ENCODE measurements at places on chromosomes 7 and 10.

DNA sequence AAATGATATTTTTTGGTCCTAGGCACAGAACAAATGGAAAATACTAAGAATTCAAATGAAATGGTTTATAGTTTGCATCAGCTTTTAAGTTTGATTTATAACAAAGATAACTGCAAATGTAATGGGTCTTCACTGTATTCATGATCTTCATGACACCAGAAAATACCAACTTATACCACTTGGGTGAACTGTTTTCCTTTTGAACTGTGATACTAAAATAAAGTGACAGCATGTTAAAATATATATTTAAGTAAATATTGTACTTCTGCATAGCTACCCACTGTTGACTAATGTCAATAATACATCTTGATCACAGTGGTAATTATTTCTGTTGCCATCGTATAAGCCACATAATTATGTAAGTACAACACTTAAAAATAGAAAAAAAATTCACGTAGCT, 442.0 kb upstream of the ANKRD30A start:
- no peak for DNase-seq

DNA sequence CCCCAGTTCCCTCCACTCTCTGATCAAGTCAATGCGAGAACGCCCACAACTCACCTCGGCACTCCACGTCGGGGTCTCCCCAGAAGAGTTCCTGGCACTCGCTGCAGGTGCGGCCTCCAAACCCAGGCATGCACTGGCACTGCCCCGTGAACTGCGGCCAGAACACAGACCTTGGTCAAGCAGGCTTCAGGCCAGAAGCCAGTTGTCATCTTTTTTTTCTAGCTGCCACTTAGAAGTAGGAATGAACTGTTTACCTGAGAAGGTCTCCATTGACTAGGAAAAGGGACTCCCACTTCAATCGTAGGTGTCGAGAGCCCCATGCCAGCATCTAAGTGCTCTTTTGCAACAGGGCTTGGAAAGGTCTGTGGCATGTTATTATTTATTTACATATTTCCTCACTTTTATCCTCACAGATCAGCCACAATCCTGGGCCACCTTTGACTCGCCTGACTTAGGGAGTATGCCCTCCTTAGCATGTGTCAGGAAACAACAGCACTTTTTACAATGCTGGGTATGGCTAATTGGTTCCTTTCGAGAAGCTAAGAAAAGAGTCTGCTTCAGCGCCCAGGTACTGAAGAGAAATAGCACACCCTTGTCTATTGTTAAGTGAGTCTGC, 51.7 kb downstream of the LAMB1 start:
- no peak for DNase-seq

DNA sequence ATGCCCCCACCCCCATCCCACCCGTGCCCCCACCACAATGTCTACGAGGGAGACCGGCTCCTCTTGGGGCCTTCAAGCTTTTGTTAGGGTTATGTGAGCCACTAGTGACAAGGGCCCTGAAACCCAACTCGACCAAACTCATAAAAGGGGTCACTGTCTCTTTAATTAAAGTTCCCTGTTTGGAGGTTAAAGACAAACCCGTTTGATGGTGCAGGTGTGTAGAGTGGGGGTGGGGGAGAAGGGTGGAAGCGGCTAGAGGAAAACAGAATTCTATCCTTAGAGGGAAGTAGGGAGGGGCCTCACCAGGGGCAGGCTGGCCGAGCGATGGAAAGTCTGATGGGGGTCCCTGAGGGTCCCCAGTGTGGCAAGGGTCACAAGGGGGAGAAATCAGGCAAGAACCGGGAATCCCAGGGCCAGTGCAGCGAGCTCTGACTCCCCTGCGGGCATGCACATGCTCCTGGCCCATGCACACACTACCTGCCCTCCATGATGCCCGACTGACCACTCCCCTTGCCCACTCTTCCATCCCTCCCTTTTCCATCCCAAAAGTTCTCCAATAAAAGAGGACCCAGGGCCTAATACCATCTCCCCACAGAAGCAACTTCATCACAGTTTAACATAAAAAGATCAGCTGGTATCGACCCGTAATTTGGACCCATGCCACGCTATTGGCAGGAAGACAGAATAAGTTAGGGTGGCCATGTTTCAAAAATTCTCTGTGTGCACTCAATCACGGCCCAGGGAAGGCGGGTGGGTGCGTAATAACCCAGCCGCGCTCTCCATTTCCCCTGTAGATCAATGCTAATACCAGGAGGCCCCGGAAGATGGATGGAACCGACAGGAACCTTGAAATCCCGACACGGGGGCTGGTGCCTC, 35.9 kb upstream of the SLF2 start:
- no peak for DNase-seq

DNA sequence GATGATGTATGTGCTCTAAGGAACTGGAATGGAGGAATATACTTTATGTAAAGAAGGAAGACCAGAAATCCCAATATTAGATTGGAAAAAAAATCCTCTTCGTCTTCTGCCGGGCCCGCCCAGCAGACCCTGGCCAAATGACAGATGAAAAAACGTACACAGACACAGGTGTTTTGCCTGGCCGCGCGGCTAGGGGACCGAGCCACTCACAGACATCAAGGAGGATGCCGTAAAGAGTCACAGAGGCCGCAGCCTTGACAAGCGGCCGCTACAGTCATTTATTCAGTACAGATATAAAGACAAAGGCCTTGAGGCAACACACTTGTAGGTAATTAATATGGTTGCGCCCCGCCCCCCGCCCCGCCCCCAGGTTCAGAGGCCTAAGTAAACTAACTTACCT, 594.1 kb downstream of the GRM8 start:
- no peak for DNase-seq

DNA sequence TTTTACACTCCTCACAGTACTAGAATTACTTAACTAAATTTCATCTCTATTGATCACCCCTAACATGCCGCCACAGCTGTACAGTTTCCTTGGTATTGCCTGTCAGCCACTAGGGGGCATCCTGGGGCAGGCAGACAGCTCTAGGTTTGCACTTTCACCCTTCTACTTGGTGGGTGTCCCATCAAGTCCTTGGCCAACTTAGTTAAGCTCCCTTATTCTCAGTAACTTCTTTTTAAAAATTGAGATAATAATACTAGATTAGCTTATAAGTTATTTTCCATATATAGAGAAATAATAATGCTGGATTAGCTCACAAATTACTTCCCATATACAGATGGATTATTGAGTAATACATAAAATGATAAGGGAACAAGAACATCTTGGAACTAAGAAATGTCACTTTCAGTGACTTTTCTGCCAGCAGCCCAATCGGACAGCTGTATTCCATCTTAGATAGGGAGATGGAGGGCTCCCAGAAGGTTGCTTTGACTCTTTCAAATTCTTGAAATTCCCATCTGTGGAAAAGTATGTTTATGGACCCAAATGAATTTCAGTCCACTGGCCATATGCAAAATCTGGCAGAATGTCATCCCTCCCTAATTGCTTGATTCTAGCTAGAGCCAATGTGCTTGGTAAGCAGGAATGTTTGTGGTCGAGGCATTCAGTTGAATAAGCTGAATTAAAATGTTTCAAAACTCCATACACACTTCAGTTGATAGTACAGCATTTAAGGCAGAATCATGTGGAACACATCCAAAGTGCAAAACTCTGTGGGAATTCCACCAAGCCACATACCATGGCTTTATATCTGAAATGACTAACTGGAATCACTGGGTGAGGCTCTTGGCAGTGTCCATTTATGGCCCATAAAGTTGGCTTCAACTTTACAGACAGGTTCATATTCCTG, 309.7 kb downstream of the CSTF2T start:
- DNase-seq, result peak; percentile 9

DNA sequence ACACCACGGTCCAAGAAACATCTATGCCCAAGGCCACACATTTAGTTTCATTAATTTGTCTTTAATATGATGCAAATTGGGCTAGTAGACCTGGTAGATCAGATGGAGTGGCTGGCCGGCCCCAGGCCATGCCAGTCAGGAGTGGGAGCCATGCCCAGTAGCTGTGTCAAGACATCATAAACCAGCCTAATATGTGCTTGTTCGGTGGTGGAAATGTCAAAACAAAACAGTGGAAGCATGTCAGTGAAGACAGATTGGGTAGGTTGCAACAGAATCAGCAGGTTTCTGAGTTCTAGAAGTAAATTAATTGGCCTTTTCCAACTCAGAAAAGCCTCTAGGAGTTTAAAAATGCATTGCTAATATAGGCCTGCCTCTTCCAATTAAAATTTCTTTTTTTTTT, 124.7 kb downstream of the NRP1 start:
- DNase-seq, result no peak

DNA sequence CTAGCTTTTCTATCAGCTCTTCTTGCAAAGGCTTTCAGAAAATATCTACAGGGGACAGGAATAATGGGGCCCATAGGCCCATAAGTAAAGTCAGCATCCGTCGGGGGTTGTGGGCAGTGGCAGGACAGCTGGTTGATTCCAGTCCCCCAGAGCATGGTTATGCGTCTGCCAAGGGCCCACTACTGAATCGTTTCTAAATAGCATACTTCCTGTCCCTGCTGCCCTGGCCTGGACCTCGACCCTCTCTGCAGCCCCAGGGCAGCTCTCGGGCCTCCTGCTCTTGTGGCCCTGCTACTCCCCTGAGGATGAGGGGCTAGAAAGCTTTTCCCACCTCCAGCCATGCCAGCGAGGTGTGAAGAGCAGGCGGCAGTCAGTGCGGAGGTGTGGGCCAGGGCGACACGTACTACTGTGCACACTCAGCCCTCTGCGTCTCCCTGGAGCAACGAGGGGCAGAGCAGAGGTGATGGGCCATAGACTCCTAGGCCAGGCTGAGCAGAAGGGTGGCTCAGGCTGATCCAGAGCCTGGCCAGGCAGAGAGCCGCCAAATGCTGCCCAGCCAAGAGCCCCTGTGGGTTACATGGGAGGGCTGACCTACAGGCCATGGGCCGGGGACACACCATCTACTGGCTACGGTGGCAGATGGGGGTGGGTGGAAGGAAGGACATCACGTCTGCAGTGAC, 4.7 kb upstream of the OPN4 start:
- no peak for DNase-seq

DNA sequence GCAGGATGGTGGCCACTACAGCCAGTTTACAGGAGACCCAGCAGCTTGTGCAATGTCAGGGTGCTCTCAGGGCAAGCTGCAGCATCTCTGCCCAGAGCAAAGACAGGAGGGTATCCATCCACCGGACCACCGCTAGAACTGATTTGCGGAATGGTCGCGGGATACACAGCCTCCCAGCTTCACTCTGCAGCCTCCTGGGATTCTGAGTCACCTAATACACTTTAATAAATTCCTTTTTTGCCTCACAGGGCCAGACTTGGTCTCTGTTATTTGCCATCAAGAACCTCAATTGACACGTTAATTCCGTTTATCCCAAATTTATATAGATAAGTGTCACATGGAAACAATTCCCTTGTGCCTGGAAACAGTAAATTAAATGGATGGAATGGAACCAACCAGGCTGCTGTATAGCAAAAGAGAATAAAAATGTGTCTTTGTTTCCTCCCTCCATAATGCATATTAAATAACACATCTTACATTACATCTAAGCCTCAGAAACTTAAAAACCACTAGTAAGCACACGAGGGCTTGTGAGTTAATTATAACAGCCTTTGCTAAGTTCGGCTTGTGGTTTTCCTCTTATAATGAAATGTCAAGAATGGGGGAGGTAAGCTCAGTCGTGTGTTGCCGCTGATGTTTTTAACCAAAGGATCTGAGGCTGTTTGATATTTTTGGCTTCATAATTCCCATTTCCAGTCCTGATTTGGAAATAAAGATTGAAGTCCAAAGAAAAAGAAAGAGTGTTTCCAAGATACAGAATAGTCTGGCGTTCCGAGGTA, 52.1 kb downstream of the ADRB1 start:
- DNase-seq, result no peak

DNA sequence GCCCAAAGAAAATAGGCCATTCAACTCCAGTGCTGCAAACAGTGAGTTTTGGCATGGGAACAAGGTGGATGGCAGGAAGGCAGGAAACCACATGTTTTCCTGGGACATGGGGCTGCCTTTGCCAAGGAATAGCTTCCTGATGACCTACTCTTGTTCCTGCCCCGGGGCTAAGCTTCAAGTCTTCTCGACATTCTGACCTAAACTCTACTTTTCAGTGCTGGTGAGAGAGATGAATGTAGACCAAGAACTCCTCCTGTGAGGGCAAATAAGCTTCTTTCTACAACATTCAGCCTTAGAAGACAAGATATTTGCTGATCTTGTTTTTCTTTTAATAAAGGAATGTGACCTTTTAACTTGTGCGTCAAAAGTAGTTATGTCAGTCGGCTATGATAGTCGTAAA, 199.0 kb downstream of the GPR37 start:
- DNase-seq, result no peak

DNA sequence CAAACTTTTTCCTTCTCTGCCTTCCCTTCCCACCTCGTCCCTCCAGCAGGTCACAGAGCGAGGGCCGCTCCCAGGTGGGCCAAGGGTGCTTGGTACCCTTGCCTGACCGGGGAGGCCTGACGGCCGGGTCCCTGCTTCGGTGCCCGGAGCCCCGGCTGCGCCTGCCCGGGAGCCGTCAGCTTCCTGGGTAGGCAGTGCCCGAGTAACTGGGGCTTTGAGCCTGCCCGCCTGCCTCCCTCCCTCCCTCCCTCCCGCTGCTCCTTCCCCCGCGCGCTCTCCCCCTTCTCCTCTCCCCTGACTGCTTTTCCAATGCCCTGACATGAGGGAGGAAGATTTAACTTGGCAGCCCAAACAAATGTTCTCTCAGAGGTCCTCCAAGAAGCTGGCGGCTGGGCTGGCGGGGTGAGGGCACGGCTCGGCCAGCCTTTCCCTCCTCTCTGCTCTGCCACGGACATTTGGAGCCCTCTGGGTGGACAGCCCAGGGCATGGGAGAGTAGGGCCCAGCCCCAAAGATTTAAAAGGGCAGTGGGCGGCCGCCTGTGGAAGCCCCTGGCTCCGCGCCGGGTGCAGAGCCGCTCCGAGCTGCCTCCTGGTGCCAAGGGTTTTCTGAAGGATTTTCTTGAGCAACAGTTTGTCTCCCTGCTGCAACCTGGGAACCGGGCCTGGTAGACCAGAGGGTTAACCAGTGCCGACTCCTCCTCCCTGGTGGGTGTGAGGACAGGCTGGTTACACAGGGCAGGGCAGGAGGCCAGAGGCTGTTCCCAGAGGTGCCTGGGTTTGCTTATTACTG, 2.0 kb downstream of the ZMIZ1 start:
- peak; percentile 58 for DNase-seq

- DNase-seq, result no peak
These were observed 551.2 kb upstream of the ANKRD30A start for GRCh38 chr10:36574207-36574606.

GRCh38 chr7:101357433-101357832, 5.2 kb upstream of the COL26A1 start:
- no peak for DNase-seq

DNA sequence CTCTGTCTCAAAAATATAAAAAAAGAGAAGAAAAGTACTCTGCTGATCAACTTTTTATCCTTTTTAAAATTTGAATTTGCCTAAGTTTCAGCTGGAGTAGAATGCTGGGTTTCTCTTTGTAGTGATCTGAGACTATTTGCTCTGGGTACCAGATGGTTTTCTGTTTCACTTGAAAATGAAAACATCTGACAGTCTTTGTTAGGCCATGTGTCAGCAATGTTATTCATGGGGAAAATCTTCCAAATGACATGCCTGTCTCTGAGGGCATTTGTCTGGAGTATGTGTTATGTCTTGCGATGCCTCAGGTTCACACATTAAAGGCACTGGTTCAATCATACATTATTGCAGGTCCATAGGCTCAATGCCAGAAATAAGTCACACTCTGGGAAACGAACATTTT, 175.3 kb upstream of the TMEM229A start:
- no peak for DNase-seq

- DNase-seq, result peak; percentile 21
These were observed 1.2 kb downstream of the PIP4K2A start for GRCh38 chr10:22712956-22713852.

GRCh38 chr7:2613098-2613930, 18.5 kb upstream of the TTYH3 start:
- peak; percentile 41 for DNase-seq

GRCh38 chr7:74092964-74093471, 9.4 kb downstream of the LIMK1 start:
- DNase-seq, result no peak

GRCh38 chr7:112104120-112104519, 102.1 kb downstream of the DOCK4 start:
- no peak for DNase-seq

Measured in SW480 (cell line).